ENCODE measurements at places on chromosomes 16 and 17.

- no peak for DNase-seq
Measured at GRCh38 chr16:4338125-4338582, 13.0 kb downstream of the PAM16 start.

DNA sequence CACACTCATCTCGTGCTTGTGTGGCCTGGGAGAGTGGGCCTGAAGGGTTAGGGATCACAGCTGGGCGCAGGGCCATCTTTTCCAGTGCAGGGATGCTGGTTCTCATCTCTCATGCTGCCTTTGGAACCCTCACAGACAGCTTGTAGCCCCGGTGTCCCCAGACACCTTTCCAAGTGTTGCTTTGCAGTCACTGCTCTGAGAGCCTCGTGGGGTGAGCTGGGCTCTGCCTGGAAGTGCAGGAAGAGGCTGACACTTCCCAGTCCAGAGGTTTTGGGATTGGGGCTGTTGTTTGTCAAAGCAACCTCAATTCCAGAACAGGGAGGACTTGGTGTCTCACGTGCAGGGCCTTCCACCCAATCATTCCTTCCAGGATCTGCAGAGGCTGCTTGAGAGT is 28.2 kb downstream of the TBX4 start:
- peak; percentile 74 for DNase-seq

DNA sequence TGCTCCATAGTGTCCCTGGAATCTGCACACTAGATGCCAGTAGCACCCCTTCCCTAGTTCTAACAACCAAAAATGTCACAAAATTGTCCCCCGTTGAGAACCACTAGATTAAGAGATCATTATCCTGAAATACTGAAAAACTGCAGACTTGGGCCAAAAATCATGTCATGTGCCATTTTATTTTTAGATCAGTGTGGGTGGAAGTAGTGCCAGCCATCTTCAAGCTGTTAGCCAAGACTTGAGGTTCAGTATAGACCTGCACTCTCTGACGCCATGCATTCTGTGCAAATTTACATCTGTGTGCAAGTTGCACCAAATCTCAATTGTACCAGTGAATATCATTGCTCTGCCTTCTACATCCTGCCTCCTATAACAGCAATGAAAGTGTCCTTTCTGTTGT is 31.5 kb upstream of the NOL11 start:
- no peak for DNase-seq

GRCh38 chr17:57953705-57954396 is 1.4 kb downstream of the CUEDC1 start:
- DNase-seq, result no peak

Data from lower leg skin (tissue), 4 donors.